ENCODE measurements at places on chromosomes 16 and 17.
A peak's percentile ranks its signal among the peaks of the same experiment; 100 is the strongest.

DNA sequence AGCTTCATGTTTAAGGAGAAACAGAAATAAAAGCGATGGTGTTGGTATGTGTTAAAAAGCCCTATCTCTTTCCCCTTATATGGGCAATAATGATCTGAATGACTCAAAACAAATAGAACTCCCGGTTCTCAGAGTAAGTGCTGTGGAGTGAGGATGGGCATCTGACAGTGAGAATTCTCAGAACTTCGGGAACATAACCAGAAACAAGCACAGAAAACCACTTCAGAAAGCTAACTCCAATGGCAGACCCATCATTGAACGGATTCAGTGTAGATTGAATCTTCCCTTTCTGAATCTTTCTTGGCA is 67.2 kb downstream of the CDH8 start:
- no peak for DNase-seq

DNA sequence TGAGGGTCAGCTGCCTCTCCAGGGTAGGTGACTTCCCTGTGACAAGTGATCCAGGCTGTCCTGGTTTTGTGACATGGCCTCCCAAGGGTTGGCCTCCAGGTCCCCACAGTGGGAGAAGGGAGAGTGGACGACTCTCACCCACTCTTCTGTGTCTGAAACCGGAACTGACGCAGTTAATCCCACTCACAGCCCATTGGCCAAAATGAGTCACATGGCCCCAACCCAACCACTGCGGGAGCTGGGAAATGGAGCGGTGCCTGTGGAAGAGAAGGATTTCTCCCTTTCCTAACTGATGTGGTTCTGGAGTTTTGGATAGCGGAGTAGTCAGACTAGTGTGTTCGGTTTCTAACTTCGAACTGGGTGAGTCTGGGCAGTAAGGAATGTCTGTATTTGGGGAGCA is 79.4 kb downstream of the ABCC6 start:
- DNase-seq: no peak

- DNase-seq: no peak
Measured at GRCh38 chr16:78761427-78761826, 662.0 kb downstream of the WWOX start.

GRCh38 chr16:72221630-72222024 is 49.7 kb upstream of the PMFBP1 start:
- DNase-seq: no peak

DNA sequence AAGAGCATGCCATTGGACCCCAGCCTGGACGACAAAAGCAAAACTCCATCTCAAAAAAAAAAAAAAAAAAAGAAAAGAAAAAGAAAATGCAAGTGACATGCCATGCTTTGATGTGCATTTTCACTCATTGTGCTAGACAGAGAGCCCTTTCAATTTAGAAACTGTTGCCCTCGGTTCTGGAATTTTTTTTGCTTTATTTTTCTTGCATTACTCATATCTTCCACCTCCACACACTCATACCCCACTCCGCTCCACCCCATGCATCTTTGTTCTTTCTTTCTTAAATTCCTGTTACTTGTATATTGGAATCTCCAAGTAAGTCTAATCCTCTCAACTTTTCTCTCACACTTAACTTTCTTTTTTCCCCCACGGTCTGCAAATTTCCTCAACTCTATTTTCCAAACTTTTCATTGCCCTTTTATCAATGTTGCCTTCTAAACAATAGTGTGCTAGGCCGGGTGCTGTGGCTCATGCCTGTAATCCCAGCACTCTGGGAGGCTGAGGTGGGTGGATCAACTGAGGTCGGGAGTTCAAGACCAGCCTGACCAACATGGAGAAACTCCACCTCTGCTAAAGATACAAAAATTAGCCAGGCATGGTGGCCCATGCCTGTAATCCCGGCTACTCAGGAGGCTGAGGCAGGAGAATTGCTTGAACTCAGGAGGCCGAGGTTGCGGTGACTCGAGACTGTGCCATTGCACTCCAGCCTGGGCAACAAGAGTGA is 16.8 kb upstream of the SUZ12 start:
- DNase-seq: no peak

GRCh38 chr17:40360091-40360490 is 4.4 kb downstream of the GJD3 start:
- no peak for DNase-seq

- no peak for DNase-seq
Measured at GRCh38 chr17:79785900-79786810, 8.2 kb downstream of the CBX2 start.

GRCh38 chr17:57972151-57972550 is 15.9 kb downstream of the VEZF1 start:
- no peak for DNase-seq

- DNase-seq: no peak
Measured at GRCh38 chr17:3835410-3836229, 10.4 kb downstream of the NCBP3 start.

GRCh38 chr16:23836078-23836403 is 258 bp downstream of the PRKCB start:
- DNase-seq: no peak

DNA sequence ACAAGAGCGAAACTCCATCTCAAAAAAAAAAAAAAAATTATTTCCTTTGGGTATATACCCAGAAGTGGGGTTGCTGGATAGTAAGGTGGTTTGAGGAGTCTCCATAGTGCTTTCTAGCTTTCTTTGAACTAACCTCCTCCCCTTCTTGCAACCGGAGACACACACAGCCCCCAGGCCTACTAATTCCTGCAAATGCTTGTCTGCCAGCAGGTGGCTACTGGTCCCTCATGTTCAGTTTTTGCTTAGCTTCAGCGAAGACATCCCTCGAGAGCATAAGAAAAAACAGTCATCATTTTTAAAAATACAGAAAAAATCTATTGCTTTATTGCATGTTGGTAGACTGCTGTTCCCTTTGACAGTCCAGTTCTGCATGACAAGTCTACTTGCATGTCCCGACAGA is 439.0 kb downstream of the UTP18 start:
- no peak for DNase-seq

DNA sequence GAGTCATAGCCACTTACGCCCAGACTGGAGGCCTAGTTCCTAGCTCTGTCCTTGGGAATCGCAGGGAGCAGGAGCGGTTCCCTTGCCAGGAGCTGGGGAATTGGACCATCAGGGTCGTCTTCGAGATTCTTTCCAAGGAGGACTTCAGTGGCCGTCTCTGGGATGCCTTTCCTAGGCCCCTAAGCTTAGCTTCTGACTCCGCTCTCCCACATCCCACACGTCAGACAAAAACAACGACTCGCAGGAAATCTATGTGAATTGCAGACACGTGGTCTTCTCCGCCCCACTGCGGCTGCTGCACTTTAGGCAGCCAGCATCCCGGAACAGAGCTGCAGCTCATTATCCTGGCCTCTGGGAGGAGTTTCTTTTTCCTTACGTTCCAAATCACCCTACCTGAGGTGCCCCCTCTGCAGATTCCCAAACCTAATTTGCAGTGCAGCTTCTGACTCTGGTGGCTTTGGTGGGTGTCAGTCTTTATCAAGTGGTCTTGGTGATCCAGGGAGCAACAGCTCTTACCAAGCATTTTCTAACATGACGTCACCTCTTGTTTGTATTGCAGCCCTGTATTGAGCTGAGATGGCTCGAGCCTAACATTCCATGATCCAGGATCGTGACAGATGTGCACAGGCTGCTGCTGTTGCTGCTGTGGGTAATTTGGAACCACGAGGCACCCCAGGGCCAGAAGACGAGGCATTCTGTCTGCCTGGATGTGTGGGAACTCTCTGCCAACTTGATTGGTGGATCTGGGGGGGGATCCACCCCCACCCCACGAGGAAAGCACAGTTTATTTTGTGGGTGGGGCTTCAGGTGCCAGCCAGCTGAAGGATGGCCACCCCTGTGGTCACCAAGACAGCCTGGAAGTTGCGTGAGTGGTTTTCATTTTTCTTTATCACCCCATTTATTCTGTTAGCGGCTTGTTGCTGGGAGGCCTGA is 1.1 kb downstream of the KATNB1 start:
- DNase-seq: peak; percentile 29

DNA sequence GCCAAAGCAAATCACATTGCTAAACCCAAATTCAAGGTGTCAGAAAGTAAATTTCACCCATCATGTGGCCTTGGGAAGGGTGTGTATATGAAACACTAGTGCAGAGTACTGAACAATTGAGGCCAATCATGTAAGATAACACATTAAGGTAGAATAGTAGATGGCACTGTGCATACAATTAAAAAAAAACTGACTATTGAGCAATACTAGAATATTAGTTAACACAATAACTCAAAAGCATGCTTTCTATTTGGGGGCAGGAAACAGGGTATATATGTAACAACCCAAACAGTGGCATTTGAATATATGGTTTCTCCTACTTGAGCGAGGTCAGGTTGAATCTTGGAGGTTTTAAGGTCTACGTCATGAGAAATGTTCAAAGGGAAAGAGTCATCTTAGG is 63.0 kb upstream of the DYNLRB2 start:
- DNase-seq: no peak

- DNase-seq: no peak
Measured at GRCh38 chr16:80014241-80014939, 413.9 kb upstream of the MAF start.

GRCh38 chr17:53525590-53525989 is 297.1 kb upstream of the KIF2B start:
- no peak for DNase-seq

DNA sequence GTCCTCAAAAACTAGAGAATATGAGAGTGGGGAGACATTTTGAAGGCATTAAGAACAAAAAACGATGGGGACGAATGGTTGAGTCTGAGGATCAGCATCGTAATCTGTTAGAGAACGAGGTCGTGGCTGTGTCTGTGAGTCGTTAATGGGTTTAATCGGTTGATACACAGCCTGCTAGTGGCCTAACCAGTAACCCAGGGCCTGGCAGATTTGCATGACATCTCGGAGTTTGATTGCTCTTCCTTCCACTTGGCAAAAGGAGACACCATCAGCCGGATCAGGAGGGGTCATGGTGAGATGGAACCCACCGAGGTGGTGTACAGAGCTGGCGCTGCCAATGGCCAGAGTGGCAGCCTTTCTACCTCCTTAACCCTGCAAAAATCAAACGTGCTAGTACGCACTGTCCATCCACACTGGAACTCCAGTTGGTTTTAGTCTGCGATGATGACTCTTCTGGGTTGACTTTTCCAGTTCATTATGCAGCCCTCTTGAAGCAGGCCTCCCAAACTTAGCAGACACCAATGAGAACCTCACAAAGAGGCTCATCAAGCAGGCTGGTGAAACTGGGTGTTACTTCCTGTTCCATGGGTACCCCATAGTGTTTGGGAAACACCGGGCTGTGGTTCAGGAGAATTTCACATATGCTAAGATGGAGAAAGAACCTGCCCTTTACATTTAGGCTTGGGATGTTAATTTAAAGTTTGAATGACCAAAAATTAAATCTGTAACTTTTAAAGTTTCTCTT is 4.1 kb downstream of the HS3ST3B1 start:
- DNase-seq: no peak

DNA sequence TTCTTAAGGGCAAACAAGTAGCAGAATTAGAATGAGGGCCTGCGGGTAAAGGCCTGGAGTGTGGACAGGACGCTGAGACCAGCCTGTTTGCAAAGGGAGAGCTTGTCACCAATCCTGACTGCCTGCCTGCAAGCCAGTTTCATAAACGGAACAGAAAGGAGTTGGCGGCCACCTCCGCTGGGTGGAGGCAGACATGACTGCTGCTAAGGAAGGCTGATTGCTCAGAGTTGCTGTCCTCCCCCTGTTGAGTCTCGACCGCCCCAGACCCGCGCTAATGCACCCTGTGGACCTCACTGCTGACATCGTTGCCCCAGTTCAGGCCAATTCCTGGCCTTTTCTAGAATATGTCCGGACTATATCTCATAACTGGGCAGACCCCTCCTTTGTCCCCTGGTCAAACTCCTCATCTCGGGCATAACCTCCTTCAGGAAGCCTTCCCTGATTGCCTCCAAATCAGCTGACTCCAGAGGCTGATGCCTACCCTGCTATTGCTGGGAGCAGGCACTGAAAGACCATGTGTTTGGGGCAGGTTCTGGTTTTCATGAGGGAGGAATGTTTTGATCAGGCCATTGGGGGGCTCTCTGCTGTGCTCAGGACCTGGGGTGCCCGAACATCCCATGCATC is 153.0 kb upstream of the CIBAR2 start:
- no peak for DNase-seq

DNA sequence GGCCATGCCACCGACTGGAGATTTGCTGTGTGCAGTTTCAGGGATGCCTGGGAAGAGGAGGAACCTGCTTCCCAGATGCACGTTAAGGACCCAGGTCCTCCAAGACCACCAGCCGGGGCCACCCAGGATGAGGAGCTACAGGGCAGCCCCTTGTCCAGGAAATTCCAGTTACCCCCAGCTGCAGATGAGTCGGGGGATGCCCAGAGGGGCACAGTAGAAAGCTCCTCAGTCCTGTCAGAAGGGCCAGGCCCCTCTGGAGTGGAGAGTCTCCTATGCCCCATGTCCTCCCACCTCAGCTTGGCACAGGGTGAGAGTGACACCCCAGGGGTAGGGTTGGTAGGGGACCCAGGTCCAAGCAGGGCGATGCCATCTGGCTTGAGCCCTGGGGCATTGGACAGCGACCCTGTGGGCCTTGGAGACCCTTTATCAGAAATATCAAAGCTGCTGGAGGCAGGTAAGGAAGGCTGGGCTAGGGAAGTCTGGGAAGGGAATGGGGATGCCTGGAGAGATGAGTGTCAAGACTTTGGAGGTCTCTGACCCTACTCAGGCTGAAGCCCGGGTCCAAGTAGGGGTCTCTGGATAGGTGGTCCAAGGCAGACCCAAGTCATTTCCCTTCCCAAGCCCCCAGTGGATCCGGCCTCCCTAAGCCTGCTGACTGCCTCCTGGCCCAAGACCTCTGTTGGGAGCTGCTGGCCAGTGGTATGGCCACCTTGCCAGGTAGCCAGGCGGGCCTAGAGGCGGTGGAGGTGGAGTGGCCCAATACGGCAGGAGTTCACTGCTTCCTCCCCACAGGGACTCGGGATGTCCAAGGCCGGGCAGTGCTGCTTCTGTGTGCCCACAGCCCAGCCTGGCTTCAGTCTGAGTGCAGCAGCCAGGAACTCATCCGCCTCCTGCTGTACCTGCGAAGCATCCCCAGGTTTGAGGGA is 1.0 kb downstream of the PLEKHG4 start:
- DNase-seq: no peak

DNA sequence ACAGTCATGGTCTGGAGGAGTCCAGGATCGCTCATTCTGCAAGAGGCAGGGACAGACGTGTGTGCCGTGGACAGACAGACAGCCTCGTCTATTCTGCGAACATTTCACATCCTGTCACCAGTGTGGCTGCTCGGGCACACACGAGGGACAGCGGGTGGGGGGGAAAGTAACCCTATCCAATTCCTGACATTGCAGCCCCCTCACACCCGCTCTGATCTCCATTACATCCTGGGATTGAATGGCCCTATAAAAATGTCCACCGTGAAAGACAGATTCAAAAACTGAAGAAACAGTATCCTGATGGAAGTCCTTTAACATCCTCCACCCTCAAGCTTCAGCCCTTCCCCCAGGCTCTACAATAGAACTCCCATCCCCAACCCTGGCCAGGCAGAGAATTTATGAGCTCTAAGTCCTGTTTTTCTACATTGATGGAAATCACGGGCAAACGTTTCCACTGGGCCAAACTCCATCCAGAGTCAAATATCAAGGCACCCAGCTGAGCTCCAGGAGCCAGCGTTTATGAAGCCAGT is 39.4 kb downstream of the HS3ST3A1 start:
- no peak for DNase-seq

- DNase-seq: no peak
Measured at GRCh38 chr17:64300699-64300965, 37.6 kb upstream of the TEX2 start.

All from forelimb muscle (tissue), 1 donor.